ENCODE measurements at places on chromosomes 4 and X. TPM values are rescaled to one million over a fixed set of nuclear protein-coding genes. Genes with fewer than 3 reads are reported as not detected.

TXK gene
- total RNA-seq: 58.0 TPM

FGFR3 gene
- total RNA-seq: 0.25 TPM

SORCS2 gene
- total RNA-seq: not detected

DNA sequence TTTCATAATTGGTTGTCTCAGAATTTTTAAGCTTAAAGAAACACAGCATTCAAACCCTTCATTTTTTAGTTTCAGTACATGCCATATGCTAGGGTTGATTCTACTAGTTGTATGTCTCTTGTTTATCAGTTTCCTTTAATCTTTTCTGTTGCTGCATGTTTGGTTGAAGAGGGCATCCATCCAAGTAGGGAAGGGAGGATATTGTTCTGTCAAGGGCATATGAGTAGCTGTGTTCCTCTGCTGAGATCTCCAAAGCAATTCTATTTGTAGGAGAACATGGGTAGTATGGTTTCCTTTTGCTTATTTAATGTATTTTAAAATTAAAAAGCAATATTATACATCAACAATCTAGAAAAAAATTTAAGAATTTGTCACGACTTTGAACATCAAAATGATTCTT is 167.7 kb downstream of the FHIP1A start:
- no peak for DNase-seq

HSPA4L gene
- total RNA-seq: not detected

DNA sequence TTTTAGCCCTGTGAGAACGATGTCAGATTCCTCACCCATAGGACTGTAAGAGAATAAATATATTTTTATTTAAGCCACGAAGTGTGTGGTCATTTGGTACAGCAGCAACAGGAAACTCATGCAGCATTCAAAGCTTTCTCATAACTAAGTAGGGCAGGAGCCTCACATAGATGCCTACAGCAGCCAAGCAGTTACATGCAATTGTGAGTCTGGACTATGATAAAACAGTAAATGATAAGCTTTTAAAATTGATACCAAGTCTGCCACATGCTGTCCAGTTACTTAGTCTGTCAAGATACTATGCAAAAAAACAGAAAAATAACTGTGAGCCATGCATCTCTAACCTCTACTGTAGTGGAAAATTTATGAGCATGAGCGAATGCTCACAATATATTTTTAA is 359.6 kb downstream of the HS3ST1 start:
- no peak for DNase-seq

DNA sequence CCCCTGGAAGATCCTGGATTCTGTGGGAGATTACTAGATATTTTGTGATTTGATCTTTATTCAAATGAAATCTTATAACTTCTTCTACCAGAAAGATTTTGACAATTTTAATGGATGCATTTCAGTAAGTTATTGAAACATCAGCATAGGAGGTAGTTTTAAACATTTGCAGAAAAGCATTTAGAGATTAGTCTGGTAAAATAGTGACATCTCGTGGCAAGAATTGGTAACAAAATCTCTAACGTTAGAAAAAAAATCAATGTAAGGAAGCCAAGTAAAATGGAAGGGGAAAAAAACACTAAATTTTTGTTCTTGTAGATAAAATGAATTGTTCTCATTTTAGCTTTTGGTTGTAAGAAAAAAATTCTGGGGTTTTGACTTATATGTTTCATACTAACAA is 73.3 kb downstream of the TASL start:
- DNase-seq: no peak

GRCh38 chr4:10115797-10116568 is 616 bp downstream of the WDR1 start:
- DNase-seq: peak; percentile 75

DNA sequence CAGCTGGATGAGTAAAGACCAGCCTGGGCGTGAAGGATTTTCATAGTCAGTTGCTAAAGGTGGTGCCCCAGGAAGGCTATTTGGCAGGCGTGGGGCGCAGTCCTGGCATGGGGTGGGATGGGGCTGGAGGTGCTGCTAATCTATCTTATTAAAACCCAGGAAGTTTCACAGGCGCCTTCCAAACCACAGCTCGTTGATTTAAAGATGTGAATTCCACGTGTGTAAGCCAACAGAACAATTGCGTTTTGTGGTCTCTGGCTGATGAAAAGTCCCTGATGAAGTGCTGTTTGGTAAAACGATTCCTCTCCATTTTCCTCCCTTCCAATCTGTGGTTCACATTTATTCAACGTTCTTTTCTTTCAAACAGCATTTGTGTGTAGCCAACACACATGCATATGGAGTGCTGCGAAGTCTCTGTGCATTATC is 105.0 kb downstream of the TBL1X start:
- DNase-seq: no peak

- DNase-seq: peak; percentile 83
These were observed 17.2 kb downstream of the GPR174 start for GRCh38 chrX:79161655-79162054.

- DNase-seq: no peak
These were observed 163.0 kb downstream of the EFNB1 start for GRCh38 chrX:68991691-68992345.

- DNase-seq: no peak
These were observed 13.1 kb downstream of the KLKB1 start for GRCh38 chr4:186240452-186240847.

- no peak for DNase-seq
These were observed 1.5 kb downstream of the SPANXN4 start for GRCh38 chrX:143027275-143027674.

GRCh38 chrX:53714580-53715345 is 28.2 kb upstream of the HUWE1 start:
- DNase-seq: peak; percentile 47

SSX4B gene
- not detected for total RNA-seq

DNA sequence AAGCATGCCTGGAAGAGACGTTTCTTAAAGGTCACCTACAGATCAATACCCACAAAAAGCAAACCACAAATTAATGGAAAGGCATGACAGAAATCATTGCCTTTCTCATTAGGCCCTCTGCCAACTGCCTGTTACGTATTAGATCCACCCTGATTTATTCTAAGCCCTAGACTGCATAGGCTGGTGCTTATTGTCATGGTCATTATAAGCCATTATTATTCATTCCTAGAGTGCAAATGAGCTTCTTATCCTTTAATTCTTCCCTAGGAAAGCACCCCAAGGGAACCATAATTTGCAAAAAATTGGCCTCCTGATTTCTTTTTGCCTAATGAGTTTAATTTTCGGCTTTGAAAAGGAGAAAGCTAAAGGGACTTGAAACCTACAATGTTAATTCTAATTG is 184.2 kb upstream of the GPRIN3 start:
- no peak for DNase-seq

DNA sequence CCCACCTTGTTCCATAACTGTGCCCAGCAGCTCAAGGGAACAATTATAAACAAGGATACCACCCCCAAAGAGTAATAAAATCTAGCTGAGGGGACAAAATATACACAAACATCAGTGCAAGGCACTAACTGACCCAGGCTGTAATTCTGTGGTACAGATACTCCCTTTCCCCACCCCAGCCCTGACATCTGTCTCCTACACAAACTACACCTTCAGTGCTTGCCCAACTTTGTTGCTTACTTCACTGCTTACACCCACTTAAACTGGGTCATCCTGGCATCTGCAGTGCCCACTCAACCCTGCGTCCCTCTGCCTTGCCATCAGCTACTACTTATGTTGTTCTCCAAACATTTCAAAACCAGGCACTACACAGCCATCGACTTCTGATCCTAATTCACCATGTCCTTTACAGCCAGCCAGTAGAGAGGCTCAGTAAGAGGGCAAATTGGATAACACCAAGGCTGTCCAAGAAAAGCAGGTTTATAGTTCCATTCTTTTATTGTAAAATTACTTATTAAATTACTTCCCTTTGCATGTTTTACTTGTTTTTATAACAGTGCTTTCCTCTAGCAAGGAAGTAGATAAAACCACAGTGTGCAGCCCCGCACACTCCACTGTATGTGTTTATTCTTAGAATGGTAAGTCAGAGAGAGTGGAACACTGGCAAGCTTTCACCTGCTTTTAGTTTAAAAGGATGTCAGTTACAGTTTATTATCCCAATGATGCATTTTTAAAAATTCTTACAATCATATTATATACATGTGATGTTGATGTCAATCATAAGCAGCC is 149.6 kb downstream of the INPP4B start:
- peak; percentile 29 for DNase-seq

- DNase-seq: no peak
These were observed 177.9 kb downstream of the TSPAN5 start for GRCh38 chr4:98480535-98480934.

MAGEB10 gene
- total RNA-seq: not detected
